ENCODE measurements at places on chromosomes 16 and 17.

DNA sequence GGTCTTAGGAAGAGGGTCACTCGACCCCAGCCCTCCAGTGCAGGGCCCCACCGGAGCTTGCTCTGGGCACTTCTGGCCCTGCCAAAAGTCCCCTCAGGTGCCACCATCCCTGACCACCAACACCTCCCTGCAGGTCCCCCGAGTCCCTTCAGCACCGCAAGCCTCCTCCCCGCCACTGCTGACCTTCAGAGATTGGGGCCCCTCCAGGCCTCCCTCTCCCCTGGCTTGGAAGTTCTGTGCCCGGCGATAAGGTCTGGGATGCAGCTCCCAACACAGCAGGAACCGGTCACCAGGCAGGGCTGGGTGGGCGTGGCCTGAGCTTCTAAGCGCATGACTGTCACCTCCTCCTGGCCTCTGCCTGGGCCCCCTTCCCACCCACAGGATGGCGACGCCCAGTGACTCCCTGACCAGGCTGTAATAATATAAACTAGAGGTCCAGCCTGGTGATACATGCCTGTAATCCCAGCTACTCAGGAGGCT lies 11.2 kb downstream of the PIEZO1 start:
- DNase-seq = peak; percentile 73

DNA sequence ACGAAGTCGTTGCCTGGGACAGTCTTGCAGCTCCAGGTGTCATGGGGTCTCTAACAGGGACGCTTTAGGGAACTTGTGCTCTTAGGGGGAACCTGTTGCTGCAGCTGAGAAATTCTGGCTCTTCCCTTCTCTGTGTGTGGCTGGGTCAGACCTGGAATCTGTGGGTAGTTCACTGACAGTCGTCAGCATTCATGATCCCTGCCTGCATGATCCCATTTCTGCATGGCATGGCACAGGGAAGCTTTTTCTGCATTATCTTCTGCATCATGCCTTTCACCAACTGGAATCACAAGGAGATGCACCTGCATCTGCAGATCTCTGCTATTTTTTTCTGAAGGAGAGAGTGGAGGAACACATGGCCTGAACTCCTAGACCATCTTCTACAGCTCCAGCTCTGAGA lies 85.6 kb downstream of the SOX9 start:
- DNase-seq = no peak

GRCh38 chr16:57996406-57997175 lies 3.9 kb downstream of the ZNF319 start:
- no peak for DNase-seq

DNA sequence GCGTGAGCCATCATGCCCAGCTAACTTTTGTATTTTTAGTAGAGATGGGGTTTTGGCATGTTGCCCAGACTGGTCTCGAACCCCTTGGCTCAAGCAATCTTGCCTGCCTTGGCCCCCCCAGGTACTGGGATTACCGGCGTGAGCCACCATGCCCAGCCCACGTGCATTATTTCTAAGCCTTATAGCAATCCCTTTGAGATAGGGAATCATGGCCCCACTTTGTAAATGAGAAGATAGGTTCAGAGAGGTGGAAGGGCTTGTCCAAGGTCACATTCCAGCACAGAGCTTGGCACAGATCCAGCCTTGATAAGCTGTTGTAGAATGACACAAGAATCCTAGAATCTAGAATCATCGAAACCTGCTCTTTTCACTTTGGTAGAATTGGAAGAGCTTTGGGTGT lies 4.2 kb upstream of the PYCARD start:
- DNase-seq = no peak

- no peak for DNase-seq
These were observed 3.6 kb downstream of the BANP start for GRCh38 chr16:87954826-87955225.

All from right hindlimb (tissue), 1 donor.